ENCODE measurements at places on chromosomes 2 and 18.

DNA sequence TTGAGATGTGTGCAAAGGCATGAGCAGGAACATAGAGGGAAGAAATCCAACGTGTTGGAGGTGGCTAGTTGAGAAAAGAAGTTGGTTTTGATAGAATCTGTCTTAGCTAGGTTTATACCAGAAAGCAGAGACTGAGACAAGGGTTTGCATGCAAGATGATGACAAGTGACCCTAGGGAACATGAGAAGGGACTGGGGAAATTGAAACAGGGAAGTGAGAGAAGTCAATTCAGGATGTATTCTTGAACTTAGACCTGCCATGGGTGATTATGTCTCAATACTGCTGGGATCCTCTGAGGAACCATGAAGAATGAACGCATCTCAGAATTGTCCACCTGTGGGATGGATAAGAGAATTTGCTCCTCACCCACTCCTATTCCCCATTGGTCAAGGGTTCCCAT lies 20.5 kb downstream of the IL36A start:
- DNase-seq, result no peak

DNA sequence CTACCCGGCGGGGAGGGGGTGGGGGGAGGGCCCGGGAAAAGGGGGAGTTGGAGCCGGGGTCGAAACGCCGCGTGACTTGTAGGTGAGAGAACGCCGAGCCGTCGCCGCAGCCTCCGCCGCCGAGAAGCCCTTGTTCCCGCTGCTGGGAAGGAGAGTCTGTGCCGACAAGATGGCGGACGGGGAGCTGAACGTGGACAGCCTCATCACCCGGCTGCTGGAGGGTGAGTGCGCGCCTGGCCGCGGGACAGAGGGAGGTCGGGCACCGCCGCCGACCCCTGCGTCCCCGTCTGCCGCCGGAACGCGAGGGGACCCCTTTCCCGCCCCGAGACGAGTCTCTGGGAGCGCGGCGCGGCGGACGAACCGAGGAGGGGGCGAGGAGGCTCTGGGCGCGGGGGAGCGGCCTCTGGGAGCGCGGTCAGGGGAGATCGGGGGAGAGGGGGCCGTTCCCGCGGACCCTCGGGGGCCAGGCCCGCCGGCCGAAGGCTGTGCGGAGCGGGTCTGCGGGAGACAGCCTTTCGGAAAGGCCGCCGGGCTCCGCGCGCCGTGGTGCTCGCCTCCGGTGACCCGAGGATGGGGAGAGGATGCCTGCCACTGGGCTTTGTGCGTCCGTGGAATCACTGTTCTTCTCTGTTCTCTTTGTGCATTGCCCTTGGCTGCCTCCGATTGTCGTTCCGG lies 463 bp downstream of the PPP1CB start:
- no peak for DNase-seq

DNA sequence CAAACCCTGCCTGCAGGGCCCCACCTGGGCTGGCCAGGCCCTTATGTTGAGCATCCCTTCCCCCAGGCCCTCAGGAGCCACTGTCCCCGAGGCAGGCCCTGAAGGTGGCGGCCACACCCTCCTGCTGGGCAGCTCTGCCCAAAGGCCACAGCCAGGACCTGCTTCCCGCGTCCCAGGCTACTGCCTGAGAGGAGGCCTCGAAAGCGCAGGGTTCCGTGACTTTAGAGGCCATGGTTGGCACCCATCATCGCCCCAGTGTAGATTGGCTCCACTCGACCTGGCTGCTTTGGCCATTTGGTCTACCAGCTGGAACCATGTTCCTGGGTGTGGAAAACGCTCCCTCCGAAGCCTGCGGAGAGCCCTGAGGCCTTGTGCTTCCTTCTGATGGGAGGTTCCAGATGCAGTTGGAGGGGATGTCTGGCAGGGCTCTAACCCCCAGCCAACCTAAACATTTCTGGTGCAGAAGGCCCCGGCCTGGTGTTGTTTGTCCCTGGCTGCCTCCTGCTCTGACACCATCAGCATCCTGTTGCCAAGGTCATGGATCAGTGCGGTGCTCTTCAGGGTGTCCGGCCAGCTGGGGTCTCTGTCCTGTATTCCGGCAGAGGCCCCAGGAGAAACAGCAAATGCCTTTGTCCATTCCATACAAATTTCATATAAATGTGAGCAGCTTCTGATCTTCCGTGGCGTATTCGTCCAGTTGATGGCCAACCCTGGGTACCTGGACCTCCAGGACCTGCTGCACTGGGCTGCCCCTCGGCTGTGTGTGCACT lies 14.7 kb downstream of the CAPN10 start:
- no peak for DNase-seq

DNA sequence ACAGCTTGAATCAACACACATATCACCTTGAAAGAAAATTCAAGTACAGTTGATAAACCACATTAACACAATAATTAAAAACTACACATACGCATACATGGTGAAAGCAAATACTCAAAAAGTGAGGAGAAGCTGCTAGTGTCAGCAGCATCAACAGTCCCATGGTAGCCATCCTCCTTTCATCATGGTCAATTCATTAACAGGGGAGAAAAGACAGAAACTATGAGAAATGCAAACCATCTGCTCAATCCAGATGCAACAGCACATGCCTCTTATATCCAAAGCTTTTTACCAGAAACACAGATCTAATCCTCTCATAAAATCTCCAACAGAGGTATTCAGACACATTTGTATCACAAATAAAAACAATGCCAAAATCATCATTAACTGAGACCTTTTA lies 81.9 kb upstream of the CHRNA1 start:
- no peak for DNase-seq

- DNase-seq, result no peak
Observed at GRCh38 chr2:18381386-18381785, 179.1 kb downstream of the RDH14 start.

DNA sequence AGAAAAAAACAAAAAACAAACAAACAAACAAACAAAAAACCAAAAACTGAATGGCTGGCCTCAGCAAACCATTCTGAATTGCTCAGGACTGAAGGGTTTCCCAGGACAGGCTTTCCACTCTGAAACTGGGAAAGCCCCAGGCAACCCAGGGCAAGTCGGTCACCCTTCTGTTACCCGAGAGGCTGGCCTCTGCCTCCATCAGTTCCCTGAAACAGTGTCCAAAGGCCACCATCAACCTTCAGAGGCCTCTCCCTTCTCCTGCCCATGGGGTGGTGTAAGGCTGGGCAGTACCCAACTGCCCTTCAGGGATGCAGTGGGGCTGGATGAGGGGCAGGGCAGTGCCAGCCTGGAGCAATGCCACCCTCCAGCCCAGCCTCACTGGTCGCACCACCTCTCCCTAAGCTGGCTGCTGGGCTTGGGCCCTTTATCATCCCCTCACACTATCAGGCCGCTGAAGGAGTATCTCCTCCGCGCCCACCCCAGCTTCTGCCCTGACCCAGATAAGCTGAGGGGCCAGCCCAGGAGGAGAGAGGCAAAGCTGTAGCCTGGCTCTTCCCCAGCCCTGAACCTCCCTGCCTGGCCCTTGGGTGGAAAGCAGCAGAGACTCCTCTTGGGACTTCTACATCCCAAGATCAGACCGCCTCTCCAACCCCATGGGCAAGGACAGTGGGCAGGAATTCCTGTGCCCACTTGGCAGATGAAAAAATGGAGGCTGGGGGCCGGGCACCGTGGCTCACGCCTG lies 35.9 kb downstream of the ZFP36L2 start:
- no peak for DNase-seq

DNA sequence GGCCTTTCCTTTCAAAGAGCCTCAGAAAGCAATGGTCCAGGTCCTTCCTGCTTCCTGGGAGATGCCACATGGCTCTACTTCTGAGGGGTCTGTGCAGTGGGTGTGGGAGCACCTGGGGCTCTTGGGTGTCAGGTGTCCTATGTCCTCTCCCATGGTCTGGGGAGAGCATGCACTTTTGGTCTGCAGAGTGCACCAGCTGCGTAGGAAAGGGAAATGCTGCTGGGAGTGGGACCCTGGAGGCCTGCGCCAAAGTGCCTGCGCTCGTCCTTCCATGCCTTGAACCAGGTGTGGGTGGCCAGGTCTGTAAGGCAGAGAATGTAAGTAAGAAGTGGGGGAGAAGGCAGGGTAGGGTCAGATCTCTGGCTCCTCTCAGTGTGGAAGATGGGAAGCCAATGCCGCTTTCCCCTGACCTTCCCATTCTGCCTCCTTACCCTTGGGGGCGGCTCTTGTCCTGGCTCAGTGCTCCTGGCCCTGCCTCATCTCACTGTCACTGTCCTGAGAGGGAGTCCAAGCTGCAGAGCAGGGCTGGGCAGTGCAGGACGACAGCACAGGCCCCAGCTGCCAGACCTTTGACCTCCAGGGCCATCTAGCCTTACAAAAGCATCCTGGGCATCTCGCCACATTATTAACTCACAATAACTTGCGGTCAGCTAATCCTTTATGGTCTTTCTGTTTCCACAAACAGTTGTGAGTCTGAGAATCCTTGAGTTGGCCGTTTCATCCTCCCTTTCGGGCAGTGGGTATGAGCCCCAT lies 6.6 kb upstream of the PROM2 start:
- DNase-seq, result no peak

DNA sequence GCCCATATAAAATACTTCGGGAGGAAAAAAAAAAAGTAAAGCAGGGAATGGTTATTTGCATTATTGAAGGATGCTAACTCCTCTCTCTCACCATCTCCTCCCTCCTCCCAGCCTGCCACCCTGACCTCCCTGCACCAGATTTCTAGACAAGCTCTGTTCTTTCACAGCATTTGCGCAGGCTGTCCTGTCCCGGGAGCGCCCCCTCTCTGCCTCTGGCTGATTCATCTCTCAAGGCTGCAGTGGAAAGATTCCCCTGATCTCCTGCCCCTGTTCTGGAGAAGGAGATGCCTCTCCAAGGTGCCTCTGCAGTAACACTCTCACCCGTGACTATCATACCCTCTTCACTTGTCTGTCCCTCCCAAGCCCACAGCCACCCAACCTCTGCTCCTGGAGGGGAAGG lies 38.5 kb downstream of the COL4A4 start:
- no peak for DNase-seq
